ENCODE measurements at places on chromosomes 6 and 20.

DNA sequence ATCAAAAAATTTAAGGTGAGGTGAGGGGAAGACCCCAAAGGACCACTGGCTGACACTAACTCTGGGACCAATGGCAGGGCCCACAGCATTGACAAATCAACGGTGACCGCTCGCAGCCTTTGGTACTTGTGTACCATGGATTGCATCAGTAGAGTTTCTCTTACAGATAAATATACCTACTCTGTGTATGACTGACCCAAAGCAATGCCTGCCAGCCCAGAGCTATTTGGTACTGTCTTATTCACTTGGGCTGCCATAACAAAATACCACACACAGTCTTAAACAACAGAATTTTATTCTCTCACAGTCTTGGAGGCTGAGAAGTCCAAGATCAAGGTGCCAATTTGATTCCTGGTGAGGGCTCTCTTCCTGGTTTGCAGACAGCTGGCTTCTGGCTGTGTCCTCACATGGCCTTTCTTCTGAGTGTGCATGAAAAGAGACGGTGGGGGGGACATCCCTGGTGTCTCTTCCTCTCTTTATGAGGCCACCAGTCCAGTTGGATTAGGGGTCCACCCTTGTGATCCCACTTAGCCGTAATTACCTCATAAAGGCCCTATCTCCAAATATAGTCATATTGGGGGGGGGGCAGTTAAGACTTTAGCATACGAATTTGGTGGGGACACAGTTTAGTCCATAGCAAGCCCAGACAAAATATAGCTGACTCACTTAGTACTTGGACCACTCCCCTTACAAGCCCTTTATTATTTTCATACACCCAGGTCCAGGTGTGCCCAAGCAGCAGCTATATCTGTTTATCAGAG, 336.3 kb downstream of the CD83 start:
- no peaks in the 10 kb centered on the region for H3K27me3 ChIP-seq
- H3K36me3 ChIP-seq: peaks cover 3% of the 10 kb centered on the region
- H3K4me3 ChIP-seq: no peak overlapping the region
- no peak for DNase-seq
- H3K4me1 ChIP-seq: peaks cover 83% of the 10 kb centered on the region
- peak overlapping the region; percentile 86 for H3K27ac ChIP-seq

DNA sequence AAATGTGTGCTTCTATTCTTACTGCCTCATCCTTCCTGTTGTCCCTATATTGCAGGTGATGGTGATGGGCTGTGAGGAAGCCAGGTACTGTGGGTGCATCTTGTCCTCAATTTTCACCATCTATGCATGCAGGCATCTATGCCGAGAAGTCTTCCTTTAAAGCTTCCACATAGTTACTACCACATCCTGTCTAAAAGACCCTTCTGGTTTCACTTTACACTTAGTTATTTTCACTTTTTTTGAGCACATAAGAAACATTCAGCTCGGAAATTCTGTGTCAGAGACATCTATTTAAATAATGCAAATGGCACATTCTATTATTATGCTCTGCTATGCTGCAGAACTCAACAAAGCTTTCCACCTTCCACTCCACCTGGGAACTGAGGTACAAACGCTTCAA, 28.2 kb upstream of the FABP7 start:
- no peak overlapping the region for H3K4me3 ChIP-seq
- no peaks in the 10 kb centered on the region for H3K36me3 ChIP-seq
- H3K4me1 ChIP-seq: peaks cover 4% of the 10 kb centered on the region
- no peak overlapping the region for H3K27ac ChIP-seq

- no peak for DNase-seq
- H3K36me3 ChIP-seq: peaks cover 3% of the 10 kb centered on the region
- H3K27ac ChIP-seq: peak overlapping the region; percentile 57
- H3K4me3 ChIP-seq: peak overlapping the region; percentile 83
- H3K27me3 ChIP-seq: no peaks in the 10 kb centered on the region
- H3K4me1 ChIP-seq: peaks cover 15% of the 10 kb centered on the region
Observed at GRCh38 chr6:43575105-43575771, 600 bp downstream of the XPO5 start.

DNA sequence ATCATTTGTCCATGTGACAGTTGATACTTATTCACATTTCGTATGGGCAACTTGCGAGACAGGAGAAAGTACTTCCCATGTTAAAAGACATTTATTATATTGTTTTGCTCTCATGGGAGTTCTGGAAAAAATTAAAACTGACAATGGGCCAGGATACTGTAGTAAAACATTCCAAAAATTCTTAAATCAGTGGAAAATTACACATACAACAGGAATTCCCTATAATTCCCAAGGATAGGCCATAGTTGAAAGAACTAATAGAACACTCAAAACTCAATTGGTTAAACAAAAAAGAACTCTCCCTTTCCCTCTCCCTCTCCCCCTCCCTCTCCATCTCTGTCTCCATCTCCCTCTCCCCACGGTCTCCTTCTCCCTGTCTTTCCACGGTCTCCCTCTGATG, 19.4 kb upstream of the EIF2S2 start:
- no peaks in the 10 kb centered on the region for H3K27me3 ChIP-seq
- H3K4me1 ChIP-seq: no peaks in the 10 kb centered on the region
- no peak for DNase-seq

DNA sequence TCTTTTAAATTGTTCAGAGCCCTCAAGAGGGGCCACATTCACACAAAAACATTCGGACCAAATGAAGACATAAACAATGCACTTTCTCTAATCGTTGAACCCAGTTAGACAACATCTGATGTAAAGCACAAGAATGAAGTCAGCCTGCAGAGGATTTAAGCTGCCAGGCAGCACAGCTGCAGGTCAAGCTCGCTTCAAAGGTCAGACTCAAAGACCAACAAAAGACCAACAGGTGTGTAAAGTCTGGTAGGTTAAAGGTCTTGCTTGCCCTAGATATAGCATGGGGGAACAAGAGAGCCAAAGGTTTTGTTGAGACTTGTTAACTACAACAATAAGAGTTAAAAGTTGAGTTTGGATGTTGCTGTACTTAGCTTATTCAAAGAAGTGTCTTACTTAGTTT, 26.7 kb upstream of the MYLIP start:
- no peak overlapping the region for H3K27ac ChIP-seq
- no peaks in the 10 kb centered on the region for H3K4me1 ChIP-seq
- DNase-seq: no peak
- H3K4me3 ChIP-seq: no peak overlapping the region

- H3K4me3 ChIP-seq: no peak overlapping the region
- H3K27ac ChIP-seq: no peak overlapping the region
- H3K4me1 ChIP-seq: peaks cover 21% of the 10 kb centered on the region
- peak; percentile 45 for DNase-seq
- H3K27me3 ChIP-seq: no peaks in the 10 kb centered on the region
Observed at GRCh38 chr6:148972481-148972880, 225.7 kb downstream of the UST start.

DNA sequence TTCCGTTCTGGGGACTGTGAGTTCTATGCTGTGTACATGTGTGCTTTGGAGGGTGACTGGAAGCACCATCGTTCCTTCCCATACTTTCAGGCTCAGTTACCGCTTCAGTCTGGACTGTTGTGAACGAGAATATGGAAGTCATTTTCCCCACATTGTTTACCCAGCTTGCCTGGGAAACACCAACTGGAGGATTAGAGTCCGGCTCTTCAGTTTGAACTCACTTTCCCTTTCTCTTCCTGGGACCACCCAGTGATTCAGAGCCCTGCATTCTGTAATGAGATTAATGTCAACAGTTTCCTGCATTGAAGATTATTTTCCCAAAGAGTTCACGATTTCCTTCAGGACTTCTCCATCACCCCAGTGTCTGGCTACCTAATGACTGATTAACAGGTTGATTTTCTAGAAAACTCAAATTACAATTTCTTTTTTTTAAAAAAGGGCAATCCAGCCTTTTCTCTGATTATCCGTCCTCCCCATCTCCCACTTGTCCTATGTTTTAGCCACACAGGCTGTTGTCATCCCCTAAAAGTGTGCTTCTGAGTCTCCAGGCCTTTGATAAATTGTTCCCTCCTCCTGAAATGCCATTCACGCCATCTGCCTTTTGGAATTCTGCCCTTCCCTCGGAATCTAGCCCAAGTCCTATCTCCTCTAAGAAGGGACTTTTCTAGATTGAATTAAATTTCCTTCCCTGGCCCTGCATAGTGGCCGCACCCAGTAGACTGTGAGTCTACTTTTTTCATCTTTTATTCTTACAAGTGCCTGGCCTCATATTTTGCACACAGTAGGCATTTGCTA, 3.3 kb upstream of the TAGAP start:
- H3K27ac ChIP-seq: no peak overlapping the region
- no peaks in the 10 kb centered on the region for H3K27me3 ChIP-seq
- H3K4me1 ChIP-seq: no peaks in the 10 kb centered on the region

DNA sequence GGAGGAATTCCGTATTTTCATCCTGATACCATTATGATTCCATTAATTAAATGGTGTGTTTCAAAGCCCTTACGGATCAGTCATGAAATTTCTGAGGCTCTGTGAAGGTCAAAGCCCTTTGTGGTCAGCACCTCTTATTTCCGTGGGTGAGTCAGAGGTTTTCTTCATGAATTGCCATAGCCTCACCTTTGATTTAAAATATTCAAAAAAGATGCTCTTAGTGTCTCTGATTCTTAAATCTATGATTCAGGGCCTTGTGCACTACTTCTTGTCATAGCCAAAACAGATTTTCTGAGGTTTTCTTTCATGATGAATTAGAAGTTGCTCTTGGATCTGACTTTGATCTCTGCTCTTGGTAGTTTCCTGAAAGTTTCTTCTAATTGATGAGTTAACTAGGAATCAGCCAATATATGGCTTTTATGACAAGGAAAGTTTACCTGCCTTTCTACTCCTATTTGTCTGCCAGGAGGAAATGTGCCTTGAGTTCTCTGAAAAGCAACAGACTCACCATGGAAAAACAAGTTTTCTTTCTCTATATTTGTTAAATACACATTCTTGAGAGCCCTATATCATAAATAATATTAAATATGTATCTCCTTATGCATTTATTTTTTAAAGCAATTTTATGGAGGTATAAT, 613.0 kb downstream of the UTRN start:
- H3K4me1 ChIP-seq: peaks cover 4% of the 10 kb centered on the region
- no peaks in the 10 kb centered on the region for H3K36me3 ChIP-seq
- H3K4me3 ChIP-seq: no peak overlapping the region
- no peaks in the 10 kb centered on the region for H3K27me3 ChIP-seq
- no peak overlapping the region for H3K27ac ChIP-seq

- H3K36me3 ChIP-seq: no peaks in the 10 kb centered on the region
- H3K27me3 ChIP-seq: no peaks in the 10 kb centered on the region
- no peak overlapping the region for H3K4me3 ChIP-seq
- no peaks in the 10 kb centered on the region for H3K4me1 ChIP-seq
Observed at GRCh38 chr20:54364919-54365318, 110.5 kb upstream of the DOK5 start.

DNA sequence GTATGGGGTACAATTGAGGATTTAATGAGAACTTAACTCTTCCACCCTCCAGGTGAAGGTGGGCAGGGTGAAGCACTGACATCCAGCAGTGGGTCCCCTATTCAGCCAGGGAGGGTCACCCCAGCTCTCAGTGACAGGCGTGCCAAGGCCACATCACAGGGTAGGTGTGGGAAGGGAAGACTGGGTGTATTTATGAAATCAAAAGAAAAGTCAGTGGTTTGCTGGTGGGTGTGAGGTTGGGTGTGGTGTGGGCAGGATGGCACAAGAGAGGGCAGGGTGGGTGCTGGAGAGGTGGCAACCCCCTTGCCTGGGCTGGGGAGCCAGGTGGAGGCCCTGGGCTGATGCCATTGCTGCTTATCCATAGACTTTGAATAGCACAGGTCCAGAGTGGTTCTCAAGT, 16.6 kb downstream of the SYNDIG1 start:
- no peaks in the 10 kb centered on the region for H3K36me3 ChIP-seq
- no peak overlapping the region for H3K27ac ChIP-seq
- no peak for DNase-seq
- no peak overlapping the region for H3K4me3 ChIP-seq

GRCh38 chr6:10567256-10568026, 46.3 kb downstream of the GCNT2 start:
- no peak overlapping the region for H3K27ac ChIP-seq
- no peak for DNase-seq
- H3K27me3 ChIP-seq: no peaks in the 10 kb centered on the region
- H3K4me1 ChIP-seq: no peaks in the 10 kb centered on the region
- no peak overlapping the region for H3K4me3 ChIP-seq

GRCh38 chr6:122372647-122373046, 26.8 kb upstream of the HSF2 start:
- no peak overlapping the region for H3K4me3 ChIP-seq
- H3K36me3 ChIP-seq: no peaks in the 10 kb centered on the region
- H3K27ac ChIP-seq: no peak overlapping the region
- H3K4me1 ChIP-seq: no peaks in the 10 kb centered on the region

DNA sequence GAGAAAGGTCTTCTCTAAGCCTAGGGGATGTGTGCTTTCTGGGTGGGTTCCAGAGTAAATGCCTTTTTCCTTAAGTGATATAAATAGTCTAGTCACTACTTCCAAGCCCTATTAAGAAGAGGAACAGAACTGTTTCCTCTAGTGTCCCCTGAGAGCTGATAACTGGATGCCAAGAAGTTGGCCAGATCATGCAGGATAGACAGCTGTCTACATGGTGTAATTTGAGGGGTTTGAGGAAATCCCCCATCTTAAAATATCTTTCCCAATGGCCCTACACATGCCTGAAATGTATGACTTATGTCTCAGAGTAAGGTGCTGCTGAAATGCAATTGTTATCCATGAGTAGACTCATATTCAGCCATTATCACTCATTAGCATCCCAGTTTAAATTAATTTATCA, 20.2 kb upstream of the PIM1 start:
- no peaks in the 10 kb centered on the region for H3K4me1 ChIP-seq
- no peak for DNase-seq

GRCh38 chr6:96212066-96212465, 196.3 kb downstream of the FUT9 start:
- DNase-seq: no peak
- no peak overlapping the region for H3K27ac ChIP-seq
- no peaks in the 10 kb centered on the region for H3K27me3 ChIP-seq
- no peak overlapping the region for H3K4me3 ChIP-seq
- H3K36me3 ChIP-seq: no peaks in the 10 kb centered on the region

DNA sequence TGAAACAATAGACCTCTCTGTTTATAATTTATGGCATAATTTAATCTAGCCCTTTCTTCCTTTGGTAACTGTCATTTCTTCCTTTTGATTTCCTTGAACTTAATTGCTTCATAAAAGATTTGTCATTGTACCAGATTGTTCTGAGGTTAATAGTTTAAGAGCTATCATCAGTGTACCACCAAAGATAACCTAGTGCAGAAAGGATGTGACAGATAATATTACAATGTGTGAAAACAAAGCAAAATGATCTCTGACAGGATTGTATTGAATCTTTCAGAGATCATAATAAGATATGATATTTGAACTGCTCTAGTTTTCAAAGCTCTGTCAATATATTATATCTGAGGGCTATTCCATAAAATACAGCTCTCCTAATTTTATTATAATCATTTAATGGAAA, 132.1 kb upstream of the PTCHD4 start:
- H3K4me1 ChIP-seq: no peaks in the 10 kb centered on the region
- DNase-seq: no peak
- no peaks in the 10 kb centered on the region for H3K36me3 ChIP-seq

DNA sequence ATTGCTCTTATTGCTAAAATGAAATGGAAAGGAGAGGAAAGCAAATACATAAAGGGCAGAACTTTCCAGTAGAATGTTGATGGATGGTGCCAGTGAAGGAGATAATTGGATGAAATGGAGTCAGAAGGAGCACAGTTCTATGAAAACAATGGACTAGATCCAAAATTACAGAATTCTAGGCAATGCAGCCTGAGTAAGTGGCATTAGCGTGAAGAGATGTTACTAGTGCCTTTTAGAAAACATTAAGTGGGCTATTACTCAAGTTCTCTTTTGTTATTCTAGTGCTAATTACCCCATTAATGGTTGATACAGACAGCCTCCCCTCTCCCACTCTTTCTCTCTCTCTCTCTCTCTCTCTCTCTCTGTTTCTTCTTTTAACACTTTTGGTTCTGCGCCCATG, 209.5 kb upstream of the RGS17 start:
- no peak overlapping the region for H3K27ac ChIP-seq
- DNase-seq: no peak
- no peaks in the 10 kb centered on the region for H3K4me1 ChIP-seq
- H3K36me3 ChIP-seq: no peaks in the 10 kb centered on the region
- H3K4me3 ChIP-seq: no peak overlapping the region
- H3K27me3 ChIP-seq: no peaks in the 10 kb centered on the region
